ENCODE measurements at places on chromosomes 2 and 18.

DNA sequence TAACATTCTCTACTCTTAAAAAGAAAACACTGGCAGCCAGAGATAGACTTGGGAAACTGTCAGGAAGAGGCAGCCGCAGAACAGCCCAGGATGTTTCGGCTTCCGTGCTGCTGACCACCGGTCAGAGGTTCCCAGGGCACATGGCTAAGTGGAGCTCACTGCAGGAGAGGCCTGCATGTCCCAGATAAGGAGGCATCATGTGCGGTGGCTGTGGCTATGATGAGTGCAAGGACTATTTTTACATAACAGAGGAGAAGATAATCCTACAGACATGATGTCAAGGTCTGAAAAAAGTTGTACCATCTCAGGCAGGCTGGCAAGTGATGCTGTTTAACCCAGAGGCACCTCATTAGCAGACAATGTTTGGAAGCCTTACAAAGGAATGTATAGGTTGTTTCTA lies 252.3 kb downstream of the CYRIA start:
- no peak for DNase-seq

DNA sequence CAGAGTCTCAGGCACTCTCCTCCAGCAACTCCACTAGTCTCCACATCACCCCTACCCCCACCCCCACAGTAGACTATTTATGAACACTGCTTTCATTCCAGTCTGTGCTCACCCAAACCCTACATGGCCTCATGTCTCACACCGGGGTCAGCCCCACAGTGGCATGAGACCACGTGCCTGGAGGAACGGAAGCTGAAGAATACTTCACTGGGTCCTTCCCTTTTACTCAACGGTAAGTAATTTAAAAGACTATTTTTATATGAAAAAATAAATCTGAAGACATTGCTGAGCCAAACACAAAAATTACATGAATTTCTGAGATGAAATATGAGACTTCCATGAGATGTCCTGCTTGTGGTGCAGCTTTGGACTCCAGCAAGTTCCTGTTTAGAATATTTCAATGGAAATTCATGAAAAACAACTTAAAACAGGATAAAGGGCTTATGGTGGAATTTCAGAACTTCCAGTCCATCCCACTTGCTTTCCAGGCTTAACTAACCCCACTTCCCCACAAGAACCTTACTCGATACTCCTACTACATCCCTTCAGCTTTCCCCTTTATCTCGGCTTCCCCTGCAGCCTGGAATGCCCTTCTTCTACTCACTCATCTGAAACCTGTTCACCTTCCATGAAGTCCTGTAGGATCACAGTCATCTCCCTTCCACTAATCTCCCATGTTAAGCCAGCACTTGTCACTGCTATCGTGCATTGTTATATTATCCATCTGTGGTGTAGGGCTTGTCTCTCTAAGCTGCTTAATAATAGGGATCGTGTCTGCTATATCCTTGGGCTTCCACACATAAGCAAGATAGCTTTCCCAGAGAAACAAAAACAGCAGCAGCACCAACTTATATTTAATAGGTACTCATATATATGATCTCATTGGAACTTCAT lies 47.9 kb downstream of the SLC14A1 start:
- no peak for DNase-seq

- no peak for DNase-seq
These were observed 321.9 kb upstream of the NETO1 start for GRCh38 chr18:73189718-73190117.

DNA sequence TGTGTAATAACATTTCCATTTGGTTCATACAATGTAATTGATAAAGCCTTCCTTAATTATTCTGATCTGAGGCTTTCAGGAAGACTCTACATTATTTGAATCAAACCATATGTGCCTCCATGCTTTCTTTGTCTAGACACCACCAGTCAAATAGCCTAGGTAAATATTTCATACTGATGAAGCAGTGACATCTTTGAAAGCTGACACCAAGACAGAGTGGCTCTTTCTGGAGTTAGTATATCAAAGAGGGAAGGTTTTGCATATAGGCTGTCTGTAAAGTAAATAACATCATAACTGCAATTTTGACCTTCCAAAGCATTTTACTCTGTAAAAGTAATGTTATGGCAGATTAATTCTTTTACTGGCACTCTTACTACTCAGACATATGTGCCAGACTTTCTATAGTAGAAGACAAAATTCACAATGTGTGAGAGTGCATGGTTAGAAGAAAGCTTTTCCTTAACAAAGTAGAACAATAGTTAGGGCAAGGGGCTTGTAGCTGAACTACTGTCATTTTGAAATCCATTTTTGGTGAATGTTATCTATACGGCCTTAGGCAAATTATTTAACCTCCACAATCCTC lies 177.3 kb downstream of the ERBB4 start:
- no peak for DNase-seq

GRCh38 chr2:193267496-193268002 lies 1072.8 kb upstream of the TMEFF2 start:
- DNase-seq: no peak

DNA sequence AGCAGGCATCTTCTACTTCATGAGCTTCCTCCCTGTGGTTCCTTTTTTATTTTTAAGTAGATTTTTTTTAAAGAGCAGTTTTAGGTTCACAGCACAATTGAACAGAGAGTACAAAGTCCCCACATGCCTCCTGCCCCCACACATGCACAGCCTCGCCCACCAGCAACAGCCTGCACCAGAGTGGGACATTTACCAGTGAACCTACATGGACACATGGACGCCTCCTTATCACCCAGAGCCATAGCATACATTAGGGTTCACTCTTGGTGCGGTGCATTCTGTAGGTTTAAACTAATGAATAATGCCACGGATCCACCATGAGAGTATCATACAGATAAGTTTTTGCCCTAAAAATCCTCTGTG lies 40.9 kb downstream of the HS1BP3 start:
- no peak for DNase-seq

GRCh38 chr2:16900405-16901025 lies 234.9 kb upstream of the CYRIA start:
- no peak for DNase-seq

GRCh38 chr2:133362061-133362476 lies 206.2 kb downstream of the NCKAP5 start:
- DNase-seq: no peak

DNA sequence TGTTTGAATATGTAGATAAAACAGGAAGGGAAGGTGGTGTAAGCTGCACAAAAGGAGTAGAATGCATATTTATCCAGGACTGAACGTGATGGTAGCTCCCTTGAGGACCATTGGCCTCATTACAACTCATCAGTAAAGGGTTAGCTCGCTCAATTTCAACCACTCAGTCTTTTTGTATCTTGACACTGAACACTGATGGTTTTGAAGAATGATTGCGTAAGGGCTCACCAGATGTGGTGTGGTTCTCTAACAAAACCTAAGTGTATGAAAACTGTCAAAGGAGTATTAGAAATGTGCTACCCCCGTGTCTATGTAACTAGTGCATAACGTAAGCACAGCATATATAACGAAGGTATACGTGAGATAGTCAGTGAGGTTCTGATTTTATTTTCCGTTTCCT lies 272.4 kb upstream of the THSD7B start:
- DNase-seq: no peak

- no peak for DNase-seq
These were observed 515.2 kb downstream of the RNF144A start for GRCh38 chr2:7432436-7432835.

- no peak for DNase-seq
These were observed 122.4 kb downstream of the LNPK start for GRCh38 chr2:175879679-175880078.

DNA sequence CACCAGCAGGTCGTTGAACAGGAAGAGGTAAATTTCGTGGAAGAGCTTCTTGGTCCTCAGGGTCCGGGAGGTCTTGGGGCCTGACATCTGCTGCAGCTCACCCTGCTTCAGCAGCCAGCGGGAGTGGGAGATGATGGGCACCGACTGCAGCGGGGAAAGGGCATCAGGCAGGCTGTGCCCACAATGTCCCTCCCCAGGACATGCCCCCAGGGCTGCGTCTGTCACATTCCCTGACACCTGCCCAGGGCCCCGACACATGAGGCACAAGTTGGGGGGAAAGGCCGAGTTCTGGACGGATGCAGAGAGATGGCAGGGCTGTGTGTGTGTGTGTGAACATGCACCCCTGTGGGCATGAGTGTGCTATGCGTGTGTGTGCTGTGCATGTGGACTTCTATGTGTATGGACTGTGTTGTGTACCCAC lies 13.9 kb downstream of the SNORC start:
- no peak for DNase-seq

DNA sequence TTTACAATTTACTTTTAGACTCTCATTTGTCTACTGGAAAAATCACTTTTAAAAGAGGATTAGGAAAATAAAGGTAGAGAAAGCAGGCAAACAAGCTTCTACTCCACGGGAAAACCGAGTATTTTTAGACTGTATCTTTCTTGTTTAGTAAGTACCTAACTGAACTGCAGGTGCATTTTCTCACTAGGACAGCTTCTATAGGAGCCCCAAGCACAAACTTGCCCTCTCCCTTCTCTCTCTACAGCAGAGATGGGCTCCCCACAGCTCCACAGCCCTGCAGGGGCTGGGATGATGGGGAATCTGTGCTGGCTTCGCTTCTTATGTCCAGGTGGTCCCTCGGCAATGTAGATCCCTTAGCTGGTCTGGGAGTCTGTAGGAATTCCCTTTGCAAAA lies 16.2 kb downstream of the PSTPIP2 start:
- no peak for DNase-seq

DNA sequence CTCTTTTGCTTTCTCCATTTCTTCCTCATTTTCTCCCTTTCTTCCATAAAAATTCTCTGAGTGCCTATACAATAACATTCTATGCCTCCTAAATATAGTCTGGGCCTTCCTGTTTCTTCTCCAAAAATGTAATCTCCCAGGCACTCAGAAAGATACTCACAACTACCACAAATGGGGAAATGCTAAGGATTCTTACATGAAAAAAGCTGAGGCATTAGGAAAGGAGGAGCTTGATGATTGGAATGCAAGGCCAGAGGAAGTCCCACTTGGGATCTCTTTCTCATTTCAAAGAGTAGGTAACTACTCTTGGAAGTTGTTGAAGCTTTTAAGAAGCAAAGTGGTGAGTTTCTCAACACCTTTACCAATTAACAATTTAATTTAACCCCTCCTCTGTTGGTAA lies 3.4 kb downstream of the VSNL1 start:
- no peak for DNase-seq

- no peak for DNase-seq
These were observed 50.7 kb upstream of the DDX18 start for GRCh38 chr2:117763804-117764203.

DNA sequence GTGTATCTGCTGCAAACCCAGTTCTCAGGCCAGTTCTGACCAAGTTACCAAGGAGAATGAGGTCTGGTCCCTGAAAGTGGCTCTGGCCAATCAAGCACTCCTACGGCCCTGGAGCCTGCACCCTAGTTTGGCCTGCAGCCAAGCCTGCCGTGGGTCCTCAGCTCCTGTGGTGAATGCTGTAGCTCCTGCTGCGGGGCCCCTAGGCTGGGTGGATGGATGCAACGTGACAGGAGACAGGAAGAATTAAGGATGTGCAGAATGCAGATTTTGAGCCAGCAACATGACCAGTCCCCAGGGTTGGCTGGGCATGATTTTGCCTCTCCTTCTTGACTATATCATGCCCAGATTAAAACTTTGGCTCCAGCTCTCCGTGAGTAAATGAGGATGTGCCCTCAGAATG lies 97.2 kb downstream of the SMAD7 start:
- no peak for DNase-seq

DNA sequence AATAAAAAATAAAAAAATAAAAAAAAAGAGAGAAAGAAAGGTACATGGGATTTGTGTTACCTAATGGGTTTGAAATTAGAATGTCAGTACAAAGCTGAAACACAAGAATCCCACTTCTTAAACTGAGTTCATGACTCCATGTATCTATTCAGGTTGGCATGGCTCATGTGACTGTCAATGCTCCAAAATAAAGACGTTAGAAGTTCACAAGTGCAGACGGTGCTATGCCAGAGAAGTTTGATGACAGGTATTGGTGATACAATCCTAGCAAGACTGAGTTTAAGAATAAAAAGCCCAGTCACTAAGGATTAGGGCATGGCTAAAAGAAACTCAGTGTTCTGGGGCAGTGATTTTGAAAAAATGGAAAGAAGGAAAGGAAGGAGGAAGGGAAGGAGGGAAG lies 254.3 kb downstream of the XIRP2 start:
- DNase-seq: no peak

DNA sequence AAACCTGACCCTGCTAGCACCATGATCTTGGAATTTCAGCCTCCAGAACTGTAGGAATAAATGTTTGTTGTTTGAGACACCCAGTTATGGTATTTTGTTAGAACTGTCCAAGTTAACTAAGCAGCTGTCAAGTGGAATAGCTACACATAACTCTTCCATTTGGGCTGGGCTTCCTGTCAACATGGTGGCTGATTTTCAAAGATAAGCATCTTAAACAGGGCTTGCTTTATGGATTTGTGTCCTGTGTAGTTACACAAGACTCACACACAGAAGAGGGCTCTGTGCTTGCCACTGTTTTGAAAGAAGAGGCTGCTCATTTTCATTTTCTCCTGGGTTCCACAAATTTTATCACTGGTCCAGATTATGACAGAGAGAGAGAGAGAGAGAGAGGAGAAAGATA lies 35.7 kb downstream of the GCG start:
- DNase-seq: no peak

- no peak for DNase-seq
These were observed 30.0 kb upstream of the BARD1 start for GRCh38 chr2:214839464-214839863.

DNA sequence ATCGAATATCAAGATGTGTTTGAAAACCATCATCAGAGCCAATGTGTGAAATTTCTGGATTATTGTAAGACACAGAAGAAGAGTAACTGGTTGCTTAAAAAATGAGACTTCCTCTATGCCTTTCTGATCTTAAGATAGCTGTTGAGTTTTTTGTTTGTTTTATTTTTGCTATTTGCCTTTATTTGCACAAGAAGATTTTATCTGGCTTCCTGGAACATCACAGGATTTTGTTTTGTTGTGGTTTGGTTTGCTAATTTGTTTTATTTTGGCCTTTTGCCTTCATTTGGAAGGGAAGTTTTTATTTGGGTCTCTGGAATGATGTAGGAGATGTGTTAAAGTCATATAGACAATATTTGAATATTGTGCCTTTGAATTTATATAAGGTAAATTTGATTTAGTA lies 3.9 kb upstream of the CYTIP start:
- DNase-seq: no peak

- DNase-seq: no peak
These were observed 12.9 kb downstream of the LAMA1 start for GRCh38 chr18:7104649-7105048.

All from stimulated activated CD4-positive, alpha-beta T cell treated with anti-CD3 and anti-CD28 coated beads, Interleukin-1b, Interleukin-23, amount 100 ng/mL, for 1 hour (primary cell).